ENCODE measurements at places on chromosomes 16 and 17. TPM values are rescaled to one million over a fixed set of nuclear protein-coding genes. Genes with fewer than 3 reads are reported as not detected.

C16orf46 gene
- polyA plus RNA-seq, result 0.93 TPM

DLX3 gene
- polyA plus RNA-seq, result 0.66 TPM

OR2C1 gene
- polyA plus RNA-seq, result 0.31 TPM

EME1 gene
- polyA plus RNA-seq, result 3.5 TPM

BRICD5 gene
- 10.5 TPM for polyA plus RNA-seq

ADAM11 gene
- polyA plus RNA-seq, result 1.2 TPM

GRCh38 chr17:72661116-72661944 lies 431.2 kb downstream of the SLC39A11 start:
- H3K4me3 ChIP-seq, result no peak overlapping the region
- DNase-seq, result peak; percentile 73
- no peaks in the 10 kb centered on the region for H3K27me3 ChIP-seq
- no peaks in the 10 kb centered on the region for H3K36me3 ChIP-seq
- H3K27ac ChIP-seq, result peak overlapping the region; percentile 9
- peaks cover 10% of the 10 kb centered on the region for H3K4me1 ChIP-seq

GRCh38 chr16:324451-325334 lies 27.8 kb downstream of the AXIN1 start:
- no peaks in the 10 kb centered on the region for H3K27me3 ChIP-seq
- peaks cover 35% of the 10 kb centered on the region for H3K4me1 ChIP-seq
- peaks cover 9% of the 10 kb centered on the region for H3K36me3 ChIP-seq

DNA sequence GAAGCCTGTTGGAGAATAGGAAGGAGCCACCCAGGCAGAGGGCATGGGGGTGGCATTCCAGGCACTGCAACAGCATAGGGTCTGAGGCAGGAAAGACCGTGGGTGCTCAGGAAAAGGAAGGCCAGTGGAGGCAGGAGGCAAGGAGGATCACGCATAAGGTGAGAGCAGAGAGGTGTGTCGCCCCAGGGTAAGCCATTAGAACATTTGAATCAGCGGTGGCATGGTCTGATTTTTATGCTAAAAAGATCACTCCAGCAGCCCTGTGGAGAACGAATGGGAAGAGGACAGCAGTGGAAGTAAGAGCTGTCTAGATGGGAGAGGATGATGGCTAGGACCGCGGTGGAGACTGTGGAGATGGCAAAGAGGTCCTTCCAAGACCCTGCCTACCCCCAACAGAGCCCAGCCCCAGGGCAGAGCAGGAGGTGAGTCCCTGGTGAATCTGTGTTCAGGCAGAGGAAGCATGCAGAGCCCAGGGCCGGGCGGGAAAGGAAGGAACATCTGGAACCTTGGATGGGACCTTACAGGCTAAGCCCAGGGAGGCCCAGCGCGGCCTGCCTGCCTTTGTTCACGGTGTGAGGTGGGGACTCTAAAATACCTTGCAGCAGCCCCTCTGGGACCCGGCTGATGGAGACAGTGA lies 7.8 kb downstream of the LPO start:
- no peaks in the 10 kb centered on the region for H3K36me3 ChIP-seq
- peaks cover 48% of the 10 kb centered on the region for H3K4me1 ChIP-seq

DNA sequence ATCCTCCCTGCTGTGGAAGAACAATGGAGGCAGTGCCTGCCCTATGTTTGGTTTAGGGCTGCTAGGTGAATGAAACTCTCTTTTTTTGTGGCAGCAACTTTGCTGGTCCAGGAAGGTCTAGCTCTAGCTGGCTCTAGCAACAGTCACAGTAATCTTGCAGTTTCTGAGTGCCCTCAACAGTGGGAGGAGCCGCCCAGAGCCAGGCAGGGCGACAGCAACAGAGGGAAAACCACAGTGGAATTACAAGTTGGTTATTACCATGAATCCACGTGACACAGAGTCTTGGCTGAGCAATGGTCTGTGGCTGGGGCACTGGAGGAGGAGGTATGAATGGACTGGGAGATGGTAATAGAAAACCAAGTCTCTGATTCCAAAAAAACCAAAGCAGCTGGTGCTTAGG lies 10.3 kb downstream of the HSPB9 start:
- H3K4me3 ChIP-seq, result no peak overlapping the region
- peak; percentile 42 for DNase-seq
- peaks cover 43% of the 10 kb centered on the region for H3K36me3 ChIP-seq
- H3K27ac ChIP-seq, result peak overlapping the region; percentile 25
- H3K27me3 ChIP-seq, result no peaks in the 10 kb centered on the region
- peaks cover 44% of the 10 kb centered on the region for H3K4me1 ChIP-seq

DNA sequence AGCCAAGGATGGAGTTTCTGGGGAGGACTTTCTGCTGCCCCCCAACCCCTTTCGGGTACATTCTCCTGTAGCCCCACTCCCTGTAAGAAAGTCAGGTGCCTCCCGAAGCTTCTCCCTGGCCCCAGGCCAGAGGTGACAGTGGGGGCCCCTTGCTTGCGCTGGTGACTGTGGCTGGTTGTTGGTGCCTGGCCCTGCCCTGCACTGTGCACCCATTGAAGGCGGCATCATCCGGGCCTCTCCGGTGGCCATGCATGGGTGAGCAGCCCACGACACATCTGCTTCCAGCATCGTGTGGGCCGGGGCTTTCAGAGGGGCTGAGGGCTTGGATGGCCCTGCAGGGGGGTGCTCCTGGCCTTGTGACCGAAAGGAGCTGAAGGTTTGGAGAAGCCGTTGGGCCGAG lies 297.0 kb downstream of the SEC14L1 start:
- peaks cover 29% of the 10 kb centered on the region for H3K36me3 ChIP-seq
- H3K27me3 ChIP-seq, result no peaks in the 10 kb centered on the region
- no peak for DNase-seq
- H3K27ac ChIP-seq, result no peak overlapping the region
- peaks cover 85% of the 10 kb centered on the region for H3K4me1 ChIP-seq

DNA sequence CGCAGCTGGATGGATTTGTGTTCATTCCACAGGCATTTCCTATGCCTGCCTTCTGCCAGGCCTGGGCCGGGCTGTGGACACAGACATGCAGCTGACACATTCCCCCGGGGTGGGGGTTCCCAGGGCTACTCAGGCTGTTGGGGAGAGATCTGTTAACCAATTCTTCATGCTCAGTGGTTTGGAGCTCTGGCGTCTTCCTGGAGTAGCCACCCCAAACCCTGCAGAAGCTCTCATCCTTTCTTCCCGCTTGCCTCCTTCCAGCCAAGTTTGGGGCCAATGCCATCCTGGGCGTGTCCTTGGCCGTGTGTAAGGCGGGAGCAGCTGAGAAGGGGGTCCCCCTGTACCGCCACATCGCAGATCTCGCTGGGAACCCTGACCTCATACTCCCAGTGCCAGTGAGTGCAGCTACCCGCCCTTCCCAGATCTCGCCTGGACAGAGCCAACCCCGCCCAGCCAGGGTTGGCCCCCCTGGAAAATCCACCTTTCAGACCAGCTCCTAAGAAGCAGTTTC lies 2.6 kb downstream of the ENO3 start:
- H3K36me3 ChIP-seq, result peaks cover 6% of the 10 kb centered on the region
- H3K4me3 ChIP-seq, result no peak overlapping the region
- H3K27ac ChIP-seq, result no peak overlapping the region

- no peak for DNase-seq
- H3K27me3 ChIP-seq, result no peaks in the 10 kb centered on the region
- H3K4me3 ChIP-seq, result no peak overlapping the region
- no peak overlapping the region for H3K27ac ChIP-seq
- peaks cover 9% of the 10 kb centered on the region for H3K36me3 ChIP-seq
- peaks cover 37% of the 10 kb centered on the region for H3K4me1 ChIP-seq
Measured at GRCh38 chr17:80826955-80827645, 164.5 kb upstream of the CHMP6 start.

- H3K4me1 ChIP-seq, result no peaks in the 10 kb centered on the region
- H3K36me3 ChIP-seq, result no peaks in the 10 kb centered on the region
- H3K4me3 ChIP-seq, result no peak overlapping the region
- peaks cover 7% of the 10 kb centered on the region for H3K27me3 ChIP-seq
- DNase-seq, result no peak
Measured at GRCh38 chr17:83187782-83188311, 108.4 kb downstream of the METRNL start.

DNA sequence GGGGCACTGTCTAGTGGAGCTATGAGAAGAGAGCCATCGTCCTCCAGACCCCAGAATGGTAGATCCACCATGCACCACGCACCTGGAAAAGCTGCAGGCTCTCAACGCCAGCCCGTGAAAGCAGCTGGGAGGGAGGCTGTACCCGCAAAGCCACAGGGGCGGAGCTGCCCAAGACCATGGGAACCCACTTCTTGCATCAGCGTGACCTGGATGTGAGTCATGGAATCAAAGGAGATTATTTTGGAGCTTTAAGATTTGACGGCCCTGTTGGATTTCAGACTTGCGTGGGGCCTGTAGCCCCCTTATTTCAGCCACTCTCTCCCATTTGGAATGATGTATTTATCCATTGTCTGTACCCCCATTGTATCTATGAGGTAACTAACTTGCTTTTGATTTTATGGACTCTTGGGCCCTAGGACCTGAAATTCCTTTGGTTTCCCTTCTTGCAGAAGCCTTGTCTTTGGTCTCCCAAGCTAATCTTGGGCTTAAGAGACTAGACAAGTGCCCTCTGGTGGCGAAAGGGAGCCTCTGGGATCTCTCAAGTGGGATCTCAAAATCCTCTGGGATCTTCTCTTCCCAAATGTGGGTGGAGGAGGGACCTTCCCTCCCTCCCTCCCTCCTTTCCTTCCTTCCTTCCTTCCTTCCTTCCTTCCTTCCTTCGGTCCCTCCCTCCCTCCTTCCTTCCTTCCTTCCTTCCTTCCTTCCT lies 58.2 kb upstream of the HAPSTR1 start:
- H3K4me1 ChIP-seq, result no peaks in the 10 kb centered on the region
- no peak overlapping the region for H3K27ac ChIP-seq
- no peaks in the 10 kb centered on the region for H3K36me3 ChIP-seq
- no peaks in the 10 kb centered on the region for H3K27me3 ChIP-seq

DNA sequence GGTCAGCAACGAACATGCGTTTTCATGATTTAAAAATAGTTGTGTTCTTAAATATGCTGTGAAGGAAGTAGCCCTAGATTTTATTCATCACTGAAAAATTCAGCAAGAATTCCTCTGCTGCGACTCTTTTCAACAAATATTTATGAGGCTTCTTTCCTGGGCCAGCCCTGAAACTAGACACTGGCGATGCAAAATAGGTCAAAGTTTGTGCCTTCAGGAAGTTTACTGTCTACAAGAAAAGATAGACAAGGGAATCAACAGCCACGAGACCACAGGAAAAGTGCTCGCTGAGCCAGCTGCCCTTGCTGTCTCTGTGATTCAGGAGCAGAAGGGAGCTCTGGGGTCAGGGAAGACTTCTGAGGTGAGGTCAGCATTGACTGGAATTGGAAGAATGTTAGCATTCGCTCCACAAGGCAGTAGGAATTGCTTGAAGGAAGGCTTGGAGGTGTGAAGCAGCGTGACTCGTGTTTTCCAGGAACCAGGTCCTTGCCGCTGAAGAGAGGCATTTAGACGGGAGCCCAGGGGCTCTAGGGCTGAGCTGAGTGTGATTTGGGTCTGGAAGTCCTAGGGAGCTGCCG lies 1.9 kb upstream of the RPL26 start:
- no peak overlapping the region for H3K27ac ChIP-seq
- no peak overlapping the region for H3K4me3 ChIP-seq
- no peaks in the 10 kb centered on the region for H3K27me3 ChIP-seq
- H3K36me3 ChIP-seq, result peaks cover 20% of the 10 kb centered on the region
- no peak for DNase-seq
- peaks cover 21% of the 10 kb centered on the region for H3K4me1 ChIP-seq

DNA sequence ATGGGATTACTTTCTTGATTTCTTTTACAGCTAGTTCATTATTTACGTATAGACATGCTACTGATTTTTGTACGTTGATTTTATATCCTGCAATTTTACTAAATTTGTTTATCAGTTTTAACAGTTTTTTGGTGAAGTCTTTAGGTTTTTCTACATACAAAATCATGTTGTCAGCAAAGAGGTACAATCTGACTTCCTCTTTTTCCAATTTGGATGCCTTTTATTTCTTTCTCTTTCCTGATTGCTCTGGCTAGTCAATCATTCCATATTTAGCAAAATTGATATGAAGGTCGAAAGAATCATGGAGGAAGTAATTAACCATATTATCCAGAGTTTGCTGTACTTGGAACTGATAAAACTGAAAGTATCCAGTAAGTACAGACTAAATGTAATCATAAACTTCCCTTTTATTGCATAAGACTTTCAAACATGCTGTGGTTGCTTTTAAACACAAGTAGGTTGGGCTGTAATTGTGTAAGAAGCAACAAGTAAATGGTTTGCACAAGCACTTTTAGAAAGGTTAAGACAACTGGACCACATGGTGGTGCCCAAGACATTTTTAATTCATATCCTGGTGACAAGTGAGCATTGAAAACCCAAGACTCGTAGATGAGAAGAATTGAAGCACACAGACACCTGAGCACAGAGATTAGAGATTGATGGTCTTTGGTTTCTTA lies 8.4 kb downstream of the GDE1 start:
- no peak overlapping the region for H3K4me3 ChIP-seq
- H3K4me1 ChIP-seq, result peaks cover 24% of the 10 kb centered on the region
- peak overlapping the region; percentile 68 for H3K27ac ChIP-seq
- H3K27me3 ChIP-seq, result no peaks in the 10 kb centered on the region
- DNase-seq, result peak; percentile 78
- peaks cover 19% of the 10 kb centered on the region for H3K36me3 ChIP-seq

DNA sequence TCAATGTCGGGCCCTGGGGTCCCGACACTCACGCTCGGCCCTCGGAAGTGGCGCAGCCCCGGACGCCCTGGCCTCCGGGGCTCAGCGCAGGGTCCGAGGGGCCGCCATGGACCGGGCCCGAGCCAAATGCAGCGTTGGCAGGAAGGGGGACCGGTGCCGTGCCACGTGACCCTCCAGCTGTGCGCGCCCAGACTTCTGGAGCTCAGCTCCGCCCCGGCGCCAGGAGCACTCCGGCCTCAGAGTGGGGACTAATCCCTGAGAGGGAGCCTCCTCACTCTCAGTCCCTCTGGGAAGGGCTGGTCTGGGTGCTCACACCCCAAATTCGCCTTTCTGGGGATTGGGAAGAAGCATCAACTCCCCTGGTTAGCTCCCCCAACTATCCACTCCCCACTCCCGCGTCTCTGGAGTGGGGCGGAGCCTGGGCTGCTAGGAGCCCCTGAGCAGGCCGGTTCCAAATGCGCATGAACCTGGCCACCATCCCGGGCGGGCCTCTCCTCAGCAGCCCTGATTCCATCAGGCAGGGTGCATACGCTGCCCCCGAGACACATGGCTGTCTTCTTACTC lies at the start of gene B3GNT9:
Gene B3GNT9 (minus strand): TSS at position 166 of the 564 bp plus-strand sequence. CDS start 513 bp downstream, outside the sequence.
- peaks cover 11% of the 10 kb centered on the region for H3K4me1 ChIP-seq
- peak within 1 kb of the TSS; percentile 38 for H3K4me3 ChIP-seq
- peak within 1 kb of the TSS; percentile 73 for H3K27ac ChIP-seq
- peaks cover 19% of the 10 kb centered on the region for H3K36me3 ChIP-seq
- H3K27me3 ChIP-seq, result peaks cover 61% of the 10 kb centered on the region

GRCh38 chr17:13562271-13562800 lies 39.4 kb downstream of the HS3ST3A1 start:
- no peaks in the 10 kb centered on the region for H3K27me3 ChIP-seq
- H3K36me3 ChIP-seq, result no peaks in the 10 kb centered on the region
- no peak overlapping the region for H3K27ac ChIP-seq
- no peak overlapping the region for H3K4me3 ChIP-seq
- DNase-seq, result no peak
- no peaks in the 10 kb centered on the region for H3K4me1 ChIP-seq
